ENCODE measurements at places on chromosomes 11 and 22.

DNA sequence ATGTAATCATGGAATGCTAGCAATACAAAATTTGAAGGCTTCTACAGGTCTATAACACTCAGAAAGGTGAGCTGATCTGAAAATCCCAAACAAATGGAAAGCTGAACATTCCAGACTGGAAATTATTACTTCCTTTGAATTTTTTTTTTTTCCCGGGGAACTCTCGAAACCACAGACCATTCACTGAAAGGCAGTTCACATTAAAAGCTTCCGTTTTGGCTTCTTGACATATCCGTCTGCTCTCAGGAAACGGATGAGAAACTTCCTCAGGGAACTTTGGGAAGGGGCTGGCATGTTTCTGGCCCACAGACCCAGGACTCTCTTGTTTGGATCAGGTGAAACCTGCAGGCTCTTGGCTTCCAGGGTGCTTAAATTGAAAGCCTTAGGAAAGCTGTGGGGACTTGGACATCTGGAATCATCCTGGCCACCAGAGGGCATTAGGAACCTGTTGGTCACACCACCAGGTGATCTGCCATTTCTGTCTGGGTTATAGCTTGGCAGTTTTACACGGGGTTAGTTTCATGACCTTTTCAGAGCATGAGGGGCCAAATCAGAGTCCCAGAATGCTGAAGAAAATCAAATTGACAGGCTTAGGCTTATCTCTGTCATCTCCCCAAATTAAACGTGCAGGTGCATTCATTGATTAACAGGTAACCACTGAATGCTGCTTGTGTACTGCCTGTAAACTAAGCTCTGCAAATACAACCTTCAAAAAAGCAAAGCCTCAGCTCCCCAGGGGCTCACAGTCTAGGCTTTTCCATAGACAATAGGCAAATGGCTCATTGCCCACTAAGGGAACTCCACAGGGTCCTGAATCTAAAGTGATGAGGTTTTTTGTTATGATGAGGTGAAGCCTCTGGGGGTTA, 22.7 kb upstream of the GRAMD1B start:
- peak; percentile 84 for DNase-seq

GRCh38 chr11:62599901-62600300, 1.8 kb downstream of the MTA2 start:
- no peak for DNase-seq

DNA sequence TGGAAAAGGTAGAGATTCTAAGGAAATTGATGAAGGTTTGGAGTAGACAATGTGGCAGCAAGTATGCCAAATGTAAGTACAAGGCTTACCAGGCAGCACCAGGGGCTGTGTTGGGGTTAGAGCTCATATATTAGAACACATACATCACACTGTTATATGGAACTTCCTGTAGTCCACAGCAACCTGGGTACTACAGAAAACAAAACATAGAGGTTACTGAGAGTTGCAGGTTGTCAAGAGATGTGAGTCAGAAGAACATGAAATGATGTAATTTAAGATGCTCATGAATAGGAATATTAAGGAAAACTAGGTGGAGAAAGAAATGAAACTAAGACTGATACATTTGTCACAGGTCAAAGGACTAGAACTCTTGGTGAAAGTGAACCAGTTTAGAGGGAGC, 22.0 kb downstream of the FAT3 start:
- DNase-seq = no peak

GRCh38 chr11:129637473-129637872, 178.2 kb upstream of the TMEM45B start:
- DNase-seq = peak; percentile 5

GRCh38 chr11:34784318-34784841, 131.8 kb downstream of the APIP start:
- no peak for DNase-seq

GRCh38 chr11:92045301-92045700, 179.3 kb upstream of the FAT3 start:
- no peak for DNase-seq

DNA sequence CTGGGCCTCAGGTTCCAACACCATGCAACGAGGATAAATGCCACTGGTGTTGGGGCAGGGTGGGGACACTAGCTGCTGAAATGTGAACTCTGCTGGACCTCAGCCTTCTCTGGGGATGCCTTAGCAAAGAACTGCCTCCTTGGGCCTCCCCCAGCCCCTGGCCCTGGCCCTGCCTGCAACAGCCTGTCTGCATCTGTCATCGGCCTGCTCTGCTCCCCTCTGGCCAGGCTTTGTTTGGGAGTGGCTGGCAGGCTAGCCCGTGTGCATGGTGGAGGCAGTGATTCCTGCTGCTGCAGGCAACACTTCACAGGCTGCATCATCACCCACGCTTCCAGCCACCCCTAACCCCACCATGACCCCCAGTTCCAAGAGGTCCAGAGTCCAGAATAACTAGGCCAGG, 11.5 kb upstream of the MYOD1 start:
- no peak for DNase-seq

DNA sequence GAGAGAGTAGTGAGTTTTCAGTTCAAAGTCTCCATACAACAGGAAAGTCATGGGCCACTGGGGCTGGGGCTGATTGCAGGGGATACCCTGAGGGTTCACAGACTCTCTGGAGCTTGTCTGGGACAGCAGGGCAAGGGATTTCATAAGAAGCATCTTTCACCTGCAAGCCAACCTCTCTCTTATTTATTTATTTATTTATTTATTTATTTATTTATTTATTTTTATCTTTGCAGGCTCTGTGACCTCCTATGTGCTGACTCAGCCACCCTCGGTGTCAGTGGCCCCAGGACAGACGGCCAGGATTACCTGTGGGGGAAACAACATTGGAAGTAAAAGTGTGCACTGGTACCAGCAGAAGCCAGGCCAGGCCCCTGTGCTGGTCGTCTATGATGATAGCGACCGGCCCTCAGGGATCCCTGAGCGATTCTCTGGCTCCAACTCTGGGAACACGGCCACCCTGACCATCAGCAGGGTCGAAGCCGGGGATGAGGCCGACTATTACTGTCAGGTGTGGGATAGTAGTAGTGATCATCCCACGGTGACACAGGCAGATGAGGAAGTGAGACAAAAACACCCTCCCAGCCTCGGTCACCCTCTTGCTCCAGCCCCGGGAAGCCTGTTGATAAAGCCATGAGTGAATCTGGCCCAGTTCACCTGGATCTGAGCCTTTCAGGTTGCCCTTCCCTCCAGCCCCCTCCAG, 68.4 kb downstream of the GGTLC2 start:
- no peak for DNase-seq

GRCh38 chr11:63870351-63871140, 31.6 kb downstream of the MARK2 start:
- DNase-seq = no peak

DNA sequence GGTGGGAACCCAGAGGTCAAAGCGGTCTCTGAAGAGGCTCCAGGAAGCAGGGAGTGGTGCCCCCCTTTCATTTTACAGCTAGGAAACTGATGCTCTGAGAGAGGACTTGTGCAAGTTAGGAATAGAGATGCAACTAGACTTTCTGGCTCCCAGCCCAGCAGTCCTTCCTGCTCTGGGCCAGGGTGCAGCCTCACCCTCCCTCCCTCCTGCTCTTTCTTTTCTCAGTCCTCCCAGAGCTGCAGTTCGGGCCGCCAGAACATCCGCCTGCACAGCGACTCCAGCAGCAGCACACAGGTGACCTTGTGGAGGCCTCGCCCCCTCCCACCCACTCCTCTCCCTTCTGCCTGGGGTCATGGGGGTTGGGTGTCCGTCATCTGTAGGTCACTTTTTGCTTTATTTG, 51.5 kb downstream of the LHFPL7 start:
- DNase-seq = no peak

- no peak for DNase-seq
Observed at GRCh38 chr11:94675239-94675638, 92.9 kb upstream of the AMOTL1 start.

- no peak for DNase-seq
Observed at GRCh38 chr22:46011627-46012181, 34.7 kb upstream of the WNT7B start.

GRCh38 chr11:125250318-125251213, 86.0 kb downstream of the PKNOX2 start:
- DNase-seq = no peak

DNA sequence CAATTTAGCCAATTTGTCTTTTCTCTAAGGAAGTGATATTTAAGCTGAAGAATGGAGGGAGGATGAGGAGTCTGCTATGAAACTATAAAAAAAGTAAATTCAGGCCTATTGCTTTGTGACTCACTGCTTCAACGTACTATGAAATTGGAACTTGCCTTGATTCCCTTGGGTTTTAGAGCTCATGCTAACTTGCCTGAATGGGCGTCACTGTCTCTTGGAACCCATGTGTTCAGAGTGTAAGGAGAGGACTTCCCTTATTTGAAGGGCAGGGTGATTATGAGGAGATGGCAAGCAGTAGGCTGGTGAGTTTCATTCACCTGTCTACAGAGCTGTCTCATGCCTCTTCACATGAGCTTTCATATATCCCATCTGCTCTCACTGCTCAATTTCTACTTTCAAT, 28.7 kb upstream of the WT1 start:
- DNase-seq = no peak

DNA sequence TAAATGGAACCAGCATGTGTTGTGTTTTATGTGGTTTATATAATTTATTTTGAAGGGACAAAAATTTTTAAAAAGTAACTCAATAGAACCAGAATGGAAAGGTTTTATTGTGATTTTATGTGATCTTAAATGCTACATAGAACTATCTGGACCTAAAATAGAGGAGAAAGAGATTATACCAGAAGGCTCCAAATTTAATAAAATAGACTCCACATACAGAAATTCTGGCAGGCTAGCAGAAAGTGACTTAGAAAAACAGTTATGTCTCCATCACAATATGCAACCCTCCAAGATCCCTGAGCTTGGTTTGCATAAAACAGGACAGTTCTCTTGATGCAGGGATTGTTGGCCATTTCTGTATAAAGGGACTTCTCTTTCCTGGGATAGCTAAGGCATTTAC, 107.9 kb downstream of the BBOX1 start:
- DNase-seq = no peak

DNA sequence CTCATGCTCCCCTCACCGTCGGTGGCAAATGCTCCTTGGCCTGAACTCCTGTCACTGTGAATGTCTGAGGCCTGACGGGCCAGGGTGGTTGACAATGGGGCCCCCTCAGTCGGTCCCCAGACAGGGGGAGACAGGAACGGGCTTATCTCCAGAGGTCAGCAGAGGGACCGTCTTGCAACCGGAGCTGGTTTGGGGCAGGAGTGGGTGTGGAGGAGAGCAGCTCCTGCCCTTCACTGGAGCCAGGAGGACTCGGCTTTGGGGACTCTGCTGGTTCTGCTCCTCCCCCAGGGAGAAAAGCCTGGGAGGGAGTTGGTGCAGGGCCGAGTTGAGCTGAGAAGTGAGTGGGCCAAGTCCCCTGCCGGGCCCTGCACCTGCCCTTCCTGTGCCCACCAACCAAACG, 354.4 kb downstream of the BRD1 start:
- no peak for DNase-seq

- no peak for DNase-seq
Observed at GRCh38 chr22:25153961-25154666, 45.5 kb upstream of the CRYBB3 start.

- no peak for DNase-seq
Observed at GRCh38 chr22:24413736-24414385, 13.5 kb upstream of the ADORA2A start.

DNA sequence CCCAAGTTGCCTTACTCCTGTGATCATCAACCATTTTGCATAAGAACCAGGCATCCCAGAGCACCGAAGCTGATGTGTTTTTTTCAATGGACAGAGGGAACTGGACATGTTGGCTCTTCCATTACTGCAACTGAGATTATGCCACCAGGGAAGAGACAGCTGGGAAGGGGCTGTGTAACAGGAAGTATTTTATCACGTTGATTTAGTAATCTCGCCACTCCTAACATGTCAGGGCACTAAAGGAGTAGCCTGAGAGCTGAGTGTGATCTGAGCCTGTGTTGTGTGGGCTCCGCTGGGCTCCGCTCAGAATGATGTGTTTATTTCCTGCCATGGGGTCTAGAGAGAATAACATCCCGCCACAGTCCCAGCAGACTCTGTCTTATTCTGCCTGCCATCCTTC, 165.4 kb downstream of the GRIK4 start:
- no peak for DNase-seq

- DNase-seq = no peak
Observed at GRCh38 chr11:113447621-113448315, 27.4 kb downstream of the DRD2 start.

DNA sequence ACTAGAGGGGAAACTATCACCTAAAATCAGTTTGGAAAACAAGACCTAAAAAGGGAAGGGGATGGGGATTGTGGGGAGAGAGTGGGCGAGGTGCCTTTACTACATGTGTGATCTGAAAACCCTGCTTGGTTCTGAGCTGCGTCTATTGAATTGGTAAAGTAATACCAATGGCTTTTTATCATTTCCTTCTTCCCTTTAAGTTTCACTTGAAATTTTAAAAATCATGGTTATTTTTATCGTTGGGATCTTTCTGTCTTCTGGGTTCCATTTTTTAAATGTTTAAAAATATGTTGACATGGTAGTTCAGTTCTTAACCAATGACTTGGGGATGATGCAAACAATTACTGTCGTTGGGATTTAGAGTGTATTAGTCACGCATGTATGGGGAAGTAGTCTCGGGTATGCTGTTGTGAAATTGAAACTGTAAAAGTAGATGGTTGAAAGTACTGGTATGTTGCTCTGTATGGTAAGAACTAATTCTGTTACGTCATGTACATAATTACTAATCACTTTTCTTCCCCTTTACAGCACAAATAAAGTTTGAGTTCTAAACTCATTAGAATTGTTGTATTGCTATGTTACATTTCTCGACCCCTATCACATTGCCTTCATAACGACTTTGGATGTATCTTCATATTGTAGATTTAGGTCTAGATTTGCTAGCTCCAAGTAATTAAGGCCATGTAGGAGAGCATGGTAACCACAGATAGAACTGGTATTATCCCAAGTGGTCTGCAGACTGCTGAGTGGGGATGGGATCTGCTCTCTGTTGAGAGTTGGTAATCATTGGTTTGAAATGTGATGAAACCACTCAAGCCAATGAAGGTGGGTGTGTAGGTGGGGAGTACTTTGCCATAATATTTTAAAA, 3.6 kb downstream of the NEAT1 start:
- DNase-seq = peak; percentile 94

DNA sequence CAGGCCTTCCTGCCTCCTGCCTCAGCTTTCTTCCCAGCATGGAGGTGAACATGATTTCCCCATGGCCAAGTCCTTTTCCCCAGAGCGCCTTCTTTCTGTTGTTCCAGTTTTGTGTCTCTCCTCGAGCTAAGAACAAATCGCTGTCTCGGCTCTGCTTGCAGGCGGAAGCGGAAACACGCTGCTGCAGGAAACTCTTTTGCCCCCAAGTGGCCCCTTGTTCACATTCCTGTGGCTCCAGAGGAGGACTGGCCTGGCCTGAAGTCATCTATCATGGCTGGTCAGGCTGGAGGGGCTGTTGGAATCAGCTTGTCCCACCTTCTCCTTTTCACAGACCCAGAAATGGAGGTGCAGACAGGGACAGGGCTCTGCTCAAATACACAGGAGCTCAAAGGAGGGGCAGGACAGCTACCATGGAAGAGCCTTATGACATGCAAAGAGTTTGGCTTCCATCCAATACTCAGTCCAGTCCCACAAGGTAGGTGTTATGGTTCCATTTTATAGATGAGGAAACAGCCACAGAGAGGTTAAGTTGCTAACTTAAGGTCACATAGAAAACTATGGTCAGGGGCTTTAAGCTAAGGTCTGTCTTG, 182.2 kb upstream of the SYT13 start:
- DNase-seq = no peak

All from trophoblast cell (in vitro differentiated cells and primary cell).